NCI-H187 treated with DMSO at 0.1 percent for 48 hours (cell line): ENCODE measurements at places on chromosomes 7 and 10.

DNA sequence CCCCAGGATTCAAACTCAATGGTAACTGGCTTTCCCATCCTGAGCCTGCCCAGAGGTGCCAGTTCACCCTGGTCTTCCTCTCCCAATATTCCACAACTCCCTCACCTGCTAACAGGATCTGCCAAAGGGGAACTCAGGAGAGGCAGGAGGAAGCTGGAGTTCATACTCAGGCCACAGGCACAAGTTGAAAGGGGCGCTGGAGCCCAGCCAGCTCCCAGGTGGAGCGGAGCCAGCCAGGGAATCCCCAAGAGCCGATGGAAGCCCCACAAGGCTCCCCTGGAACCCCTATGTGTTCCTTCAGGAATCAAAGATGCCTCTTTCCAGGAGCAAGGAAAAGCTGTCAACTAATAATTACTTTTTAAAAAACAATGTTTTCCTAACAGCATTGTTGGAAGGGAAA, 63.5 kb downstream of the SH3PXD2A start:
- no peak for DNase-seq

DNA sequence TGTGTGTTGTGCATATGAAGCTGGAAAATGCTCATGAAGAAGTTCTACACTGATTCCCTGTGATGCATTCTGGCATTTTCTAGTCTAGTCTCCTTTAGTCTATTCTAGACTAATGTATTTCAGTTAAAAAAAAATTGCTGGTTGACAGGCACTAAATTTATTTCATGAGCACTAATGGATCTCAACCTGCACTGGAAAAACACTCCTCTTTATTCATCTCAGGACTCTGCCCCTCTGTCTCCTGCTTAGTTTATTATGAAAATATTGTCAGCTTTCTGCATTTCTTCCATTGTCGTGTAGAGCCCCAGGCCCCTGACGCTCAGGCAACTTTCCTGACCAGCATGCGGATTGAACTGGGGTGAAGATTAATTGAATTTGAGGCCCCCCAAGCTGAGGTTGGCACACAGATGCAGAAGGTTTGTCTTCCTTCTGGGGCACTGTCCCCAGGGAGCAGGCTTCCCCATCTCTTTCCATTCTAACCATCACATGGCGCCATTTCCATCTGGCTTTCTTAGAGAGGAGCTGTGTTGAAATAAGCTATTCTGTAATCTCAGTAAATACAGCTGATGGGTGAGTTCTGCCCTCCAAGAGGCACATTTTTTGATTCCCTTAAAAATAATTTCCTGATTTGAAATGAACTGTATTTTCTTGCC, 128.7 kb downstream of the INSYN2A start:
- DNase-seq: no peak

GRCh38 chr10:132328106-132328505, 3.9 kb upstream of the LRRC27 start:
- no peak for DNase-seq

DNA sequence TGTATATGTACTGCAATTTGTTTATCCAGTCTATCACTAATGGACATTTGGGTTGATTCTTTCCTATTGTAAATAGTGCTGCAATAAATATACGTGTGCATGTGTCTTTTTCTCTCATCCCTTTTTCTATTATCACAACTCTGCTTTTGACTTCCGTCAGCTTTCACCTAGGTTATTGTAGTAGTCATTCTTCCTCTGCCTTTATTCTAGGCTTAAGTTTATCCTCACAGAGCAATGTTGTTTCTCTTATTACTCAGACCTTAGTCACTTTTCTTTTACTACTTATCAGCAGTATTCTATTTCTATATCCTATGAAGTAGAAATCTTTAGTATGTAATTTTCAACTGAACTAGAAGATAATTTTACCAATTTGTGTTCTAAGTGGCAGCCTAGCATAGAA, 175.3 kb upstream of the SEMA3E start:
- no peak for DNase-seq

DNA sequence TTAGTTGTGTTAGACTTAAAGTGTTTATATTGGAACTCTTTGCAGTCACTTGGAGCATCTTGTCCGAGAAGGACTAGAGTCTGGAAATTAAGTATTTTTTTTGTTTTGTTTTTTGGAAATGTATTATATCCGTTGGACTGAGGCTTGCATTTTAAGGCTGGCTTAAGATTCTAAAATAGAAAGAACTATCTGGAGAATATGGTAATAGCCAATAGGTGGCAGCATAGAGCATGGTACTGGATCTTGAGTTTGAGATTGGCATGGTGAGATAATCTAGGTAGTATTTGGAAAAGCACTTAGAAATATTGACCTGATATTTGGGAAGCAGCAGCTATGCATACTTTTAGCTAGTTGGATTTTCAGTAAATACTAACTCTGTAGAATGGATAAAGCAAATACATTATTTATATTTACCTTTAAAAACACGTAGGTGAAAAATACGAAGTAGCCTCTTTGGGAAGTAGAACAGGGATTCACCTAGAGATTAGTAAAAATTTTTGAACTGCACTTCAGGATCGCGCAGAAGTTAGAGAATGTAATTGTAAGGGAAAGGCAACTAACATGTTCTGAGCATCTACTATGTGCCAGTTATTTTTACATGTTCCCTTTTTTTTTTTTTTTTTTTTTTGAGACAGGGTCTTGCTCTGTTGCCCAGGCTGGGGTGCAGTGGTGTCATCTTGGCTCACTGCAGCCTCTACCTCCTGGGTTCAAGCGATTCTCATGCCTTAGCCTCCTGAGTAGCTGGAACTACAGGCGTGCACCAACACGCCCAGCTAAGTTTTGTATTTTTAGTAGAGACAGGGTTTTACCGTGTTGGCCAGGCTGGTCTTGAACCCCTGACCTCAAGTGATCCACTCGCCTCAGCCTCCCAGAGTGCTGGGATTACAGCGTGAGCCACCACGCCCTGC, 78.6 kb downstream of the LCOR start:
- DNase-seq: no peak

DNA sequence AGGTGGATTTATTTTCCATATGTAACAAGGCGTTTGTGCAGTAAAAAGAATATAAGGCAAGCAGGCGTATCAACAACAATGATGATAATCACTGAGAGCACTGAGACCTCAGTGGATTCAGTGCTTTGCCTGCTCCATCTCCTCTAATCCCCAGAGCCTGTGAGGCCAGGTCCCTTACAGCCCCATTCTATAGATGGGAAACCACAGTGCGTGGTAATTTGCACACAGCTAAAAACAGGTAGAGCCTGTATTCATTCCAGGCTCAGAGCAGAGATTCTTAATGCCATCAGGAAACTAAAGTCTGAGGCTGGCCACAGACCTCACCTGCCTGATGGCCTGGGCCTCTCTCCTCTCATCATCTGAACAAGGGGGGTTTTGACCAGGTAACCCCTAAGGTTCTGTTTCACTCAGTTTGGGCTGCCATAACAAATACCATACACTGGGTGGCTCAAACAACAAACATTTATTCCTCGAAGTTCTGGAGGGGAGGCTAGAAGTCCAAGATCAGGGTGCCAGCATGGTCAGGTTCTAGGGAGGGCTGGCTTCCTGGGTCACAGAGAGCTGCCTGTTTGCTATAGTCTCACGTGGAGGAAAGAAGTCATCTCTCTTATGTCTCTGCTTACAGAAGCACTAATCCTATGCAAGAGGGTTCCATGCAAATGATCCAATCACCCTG, 10.3 kb upstream of the RASSF4 start:
- DNase-seq: no peak
